Fibroblast of the aortic adventitia (primary cell): ENCODE measurements at places on chromosomes 4 and X. TPM values are rescaled to one million over a fixed set of nuclear protein-coding genes. Genes with fewer than 3 reads are reported as not detected.

Gene ANKRD17
- 64.4 and 72.5 TPM in 2 replicates for total RNA-seq

Gene RIPPLY1
- total RNA-seq = not detected in 2 replicates

Gene GC
- total RNA-seq = not detected in 2 replicates

- DNase-seq = no peak
Measured at GRCh38 chr4:118866442-118866841, 22.2 kb upstream of the SYNPO2 start.

GRCh38 chrX:105745863-105746262 lies 76.5 kb upstream of the NRK start:
- DNase-seq = no peak

GRCh38 chrX:72202792-72203401 lies 21.3 kb downstream of the PIN4 start:
- DNase-seq = no peak

GRCh38 chr4:9969526-9970398 lies 51.5 kb downstream of the SLC2A9 start:
- no peak for DNase-seq

GRCh38 chr4:89724716-89725115 lies 112.2 kb downstream of the SNCA start:
- DNase-seq = no peak

- DNase-seq = no peak
Measured at GRCh38 chr4:182179751-182180150, 63.5 kb upstream of the TENM3 start.

GRCh38 chrX:155262970-155263754 lies 1.1 kb downstream of the RAB39B start:
- DNase-seq = no peak

- no peak for DNase-seq
Measured at GRCh38 chrX:154731184-154731583, 19.7 kb downstream of the GAB3 start.

GRCh38 chr4:85499573-85499972 lies 24.6 kb downstream of the ARHGAP24 start:
- no peak for DNase-seq

DNA sequence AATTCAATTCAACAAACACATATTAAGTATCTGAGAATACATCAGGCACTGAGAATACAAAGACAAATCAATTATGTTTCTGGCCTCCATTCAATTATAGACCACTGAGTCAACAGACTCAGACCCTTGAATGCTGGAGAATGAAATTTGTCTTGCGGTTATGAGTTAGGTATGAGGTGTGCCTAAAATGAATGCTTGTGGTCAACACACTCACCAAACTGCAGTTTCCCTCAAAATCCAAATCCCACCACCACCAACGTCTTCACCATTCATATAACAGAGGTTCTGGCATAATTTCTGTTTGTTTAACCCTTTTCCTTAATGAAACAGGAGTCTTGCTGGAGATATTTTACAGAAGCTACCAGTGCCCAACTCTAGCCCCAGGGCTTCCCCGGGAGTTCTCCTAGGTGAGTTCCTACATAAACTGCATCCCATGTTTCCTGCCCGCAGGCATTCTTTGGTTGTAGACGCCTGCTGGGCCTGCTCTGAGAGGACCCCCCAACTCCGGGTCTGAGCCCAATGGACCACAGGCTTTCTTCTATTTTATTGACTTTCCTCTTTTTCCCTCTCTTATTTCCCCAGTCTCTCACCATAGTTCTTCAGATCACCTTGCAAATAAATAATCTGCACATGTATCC lies 119.2 kb downstream of the DDX53 start:
- DNase-seq = no peak
